Left cardiac atrium (tissue), 4 donors: ENCODE measurements at places on chromosomes 13 and 19. TPM values are rescaled to one million over a fixed set of nuclear protein-coding genes. Genes with fewer than 3 reads are reported as not detected.

DNA sequence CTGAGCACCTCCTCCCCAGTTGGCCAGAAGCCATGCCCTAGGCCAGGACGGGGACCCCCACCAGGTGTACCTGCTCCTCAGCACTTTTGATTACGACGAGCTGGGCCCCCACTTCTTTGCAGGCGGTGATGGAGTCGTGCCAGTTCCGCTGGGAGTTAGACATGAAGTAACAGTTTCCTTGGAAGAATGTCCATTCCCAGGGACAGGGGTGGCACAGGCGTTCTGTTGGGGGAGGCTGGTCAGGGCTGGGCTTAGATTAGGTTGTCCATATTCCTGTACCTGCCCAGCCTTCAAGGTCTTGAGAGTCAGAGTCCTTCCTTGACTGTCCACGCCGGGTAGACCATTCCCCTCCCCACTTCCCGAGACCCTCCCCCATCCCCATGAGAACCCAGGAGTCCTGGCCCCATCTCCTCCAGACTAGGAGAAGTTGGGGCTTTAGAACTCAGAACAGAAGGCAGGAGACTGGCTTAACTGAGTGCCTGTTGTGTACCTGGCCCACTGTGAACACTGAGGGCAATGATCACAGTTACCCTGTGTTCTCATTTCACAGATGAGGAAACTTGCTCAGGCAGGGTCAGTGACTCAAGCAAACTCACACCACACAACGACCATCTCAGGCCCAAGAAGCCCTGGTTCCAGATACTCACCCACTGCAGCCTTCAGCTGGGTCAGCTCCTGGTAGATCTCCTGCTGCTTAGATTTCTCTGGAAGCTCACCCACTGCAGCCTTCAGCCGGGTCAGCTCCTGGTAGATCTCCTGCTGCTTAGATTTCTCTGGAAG is 2.3 kb downstream of the CD209 start:
- no peak for DNase-seq

DNA sequence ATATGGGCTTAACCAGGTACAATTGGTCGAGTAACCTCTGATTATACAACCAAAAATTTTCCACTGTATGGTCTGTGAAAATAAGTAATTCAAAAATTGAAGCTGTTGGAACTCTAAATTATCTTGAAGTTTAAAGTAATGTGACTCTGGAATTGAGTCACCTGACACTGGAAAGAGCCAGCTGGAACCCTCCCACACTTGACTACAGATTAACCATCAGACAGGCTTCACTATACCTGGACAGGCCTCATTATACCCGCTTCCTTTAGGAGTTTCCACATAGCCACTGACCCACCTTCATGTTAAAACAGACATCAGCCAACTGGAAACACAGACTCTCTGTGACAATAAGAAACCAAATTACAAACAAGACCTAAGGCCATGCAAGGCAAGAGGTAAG is 1.3 kb downstream of the ZNF433 start:
- DNase-seq: no peak

The KCNC3 gene
- 4.0 TPM for total RNA-seq

DNA sequence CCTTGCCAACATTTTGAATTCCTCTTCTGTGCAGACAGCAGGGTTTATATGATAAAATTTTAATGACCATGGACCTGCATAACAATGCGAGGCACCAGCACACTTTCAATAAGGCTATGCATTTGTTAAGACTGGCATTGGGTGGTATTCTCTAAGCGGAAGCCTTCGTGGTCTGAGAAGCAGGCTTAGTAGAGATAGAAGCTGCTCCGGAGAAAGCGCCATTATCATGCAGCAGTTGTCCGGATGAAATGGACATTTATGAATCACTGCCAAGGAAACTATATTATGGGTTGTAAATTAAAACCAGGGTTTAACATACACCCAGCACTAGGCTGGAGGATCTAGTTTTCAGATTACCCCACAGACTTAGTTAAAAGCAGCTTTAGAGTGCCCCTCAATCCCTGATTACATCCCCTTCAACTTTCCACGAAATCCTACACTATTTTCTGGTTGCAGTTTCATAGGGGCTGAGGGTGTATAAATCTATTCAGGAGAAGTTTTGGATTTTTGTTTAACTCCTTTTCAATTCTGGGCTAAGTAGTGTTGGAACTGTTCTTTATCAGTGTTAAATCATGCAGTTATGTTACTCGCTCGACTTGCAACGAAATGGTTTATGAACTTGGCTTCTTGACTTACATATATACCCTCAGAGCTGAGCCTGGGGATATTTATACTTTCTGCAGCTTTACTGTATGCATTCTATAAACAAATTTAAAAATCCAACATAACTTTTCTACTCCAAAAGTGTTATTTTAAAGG is 193.3 kb downstream of the PCDH9 start:
- no peak for DNase-seq
